ENCODE measurements at places on chromosomes 6 and 20.

- DNase-seq, result no peak
These were observed 236.0 kb upstream of the STXBP5 start for GRCh38 chr6:146968041-146968760.

DNA sequence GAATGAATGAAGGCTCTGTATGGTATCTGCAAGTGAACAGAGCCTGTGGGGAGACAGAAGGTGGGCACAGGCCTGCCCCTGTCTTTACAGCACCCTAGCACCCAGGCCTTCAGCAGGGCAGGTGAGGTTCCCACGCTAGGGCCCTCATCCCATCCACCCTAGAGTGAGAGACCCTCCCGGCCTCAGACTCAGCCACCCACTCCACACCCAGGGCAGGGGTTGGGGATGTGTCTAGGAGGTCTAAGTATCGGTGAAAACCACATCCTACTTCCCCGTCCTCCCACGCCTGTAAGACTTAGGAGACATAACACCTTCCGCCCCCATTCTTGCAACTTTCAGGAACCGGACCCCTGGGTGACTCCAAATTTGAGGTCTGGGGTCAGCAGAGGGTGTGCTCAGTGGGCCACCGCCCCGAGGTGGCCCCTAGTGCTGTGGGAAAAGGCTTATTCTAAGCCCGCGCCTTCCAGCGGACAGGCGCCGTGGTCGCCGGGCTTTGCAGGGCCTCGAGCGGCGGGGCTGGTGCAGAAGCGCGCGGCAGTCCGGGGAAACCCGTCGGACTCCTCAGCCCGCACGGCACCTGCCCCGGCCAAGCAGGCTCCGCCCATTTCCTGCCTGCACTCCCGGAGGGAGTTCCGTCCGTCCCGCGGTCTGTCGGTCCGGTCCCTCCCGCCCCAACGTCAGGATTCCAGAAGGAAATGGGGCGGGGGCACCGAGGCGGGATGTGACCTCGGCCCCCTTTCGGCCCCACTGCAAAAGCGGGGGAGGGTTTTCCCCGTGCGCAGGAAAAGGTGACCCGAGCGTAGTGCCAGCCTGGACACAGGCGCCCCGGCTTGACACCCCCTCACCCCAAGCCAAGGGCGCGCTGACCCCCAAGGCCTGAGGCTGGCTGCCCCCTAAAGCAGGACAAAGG, 868 bp downstream of the SAMD10 start:
- DNase-seq, result no peak

GRCh38 chr6:108464418-108465097, 96.2 kb upstream of the FOXO3 start:
- no peak for DNase-seq

DNA sequence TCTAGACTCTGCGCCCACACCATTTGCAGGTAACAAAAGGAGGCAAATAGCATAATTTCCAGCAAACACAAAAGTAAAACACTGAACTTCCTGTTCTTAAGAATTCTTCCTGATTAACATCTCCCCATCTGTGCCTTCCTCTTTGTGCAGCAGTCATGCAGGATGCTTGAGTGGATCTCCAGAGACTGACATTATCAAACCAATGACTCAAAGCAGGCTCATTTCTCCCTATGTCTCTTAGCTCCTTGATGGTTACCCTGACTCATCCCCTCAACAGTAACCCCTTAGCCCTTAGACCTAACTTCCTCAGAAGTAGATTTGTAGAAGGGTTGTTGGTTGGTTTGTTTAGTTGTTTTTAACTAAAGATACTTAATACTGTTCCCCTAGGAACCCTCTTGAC, 137.0 kb upstream of the RIN2 start:
- no peak for DNase-seq

DNA sequence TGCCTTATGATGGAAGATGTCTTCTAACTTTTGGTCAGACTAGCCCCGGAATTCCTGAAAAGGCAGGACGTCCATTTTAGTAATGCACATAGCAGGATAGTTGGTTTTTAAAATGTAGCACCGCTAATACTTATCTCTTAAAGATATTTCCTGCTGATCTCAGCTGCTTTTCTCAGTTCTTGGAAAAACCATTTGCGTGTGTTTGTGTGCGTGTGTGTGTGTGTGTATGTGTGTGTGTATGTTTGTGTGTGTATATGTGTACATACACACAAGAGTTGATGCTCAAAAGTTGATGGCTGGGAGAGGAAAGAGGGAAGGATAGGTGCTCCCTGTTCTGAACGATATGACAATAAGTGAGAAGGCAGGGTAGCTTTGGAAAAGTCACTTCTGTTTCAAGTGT, 61.7 kb upstream of the SUPT3H start:
- no peak for DNase-seq

Measured in NCI-H2107 (cell line).